ENCODE measurements at places on chromosomes 4 and X.

DNA sequence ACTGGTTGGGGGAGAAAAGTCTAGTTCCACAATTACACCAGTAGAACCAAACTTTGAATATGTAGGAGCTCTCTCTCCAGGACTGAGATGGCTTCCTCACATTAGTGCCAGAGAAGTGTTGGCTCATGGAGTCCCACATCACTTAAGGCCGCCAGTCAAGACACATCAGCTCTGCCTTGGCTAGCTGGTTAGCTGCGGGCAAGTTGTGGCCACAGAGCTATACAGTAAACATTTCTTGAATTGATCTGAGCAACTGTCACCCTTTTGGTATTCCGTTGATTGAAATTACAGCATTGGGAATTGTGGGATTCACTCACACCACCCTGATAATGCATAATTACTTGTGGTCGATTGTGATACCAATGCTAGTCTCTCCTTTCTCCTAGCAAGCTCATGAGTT, 76.2 kb downstream of the LNX1 start:
- DNase-seq = no peak

DNA sequence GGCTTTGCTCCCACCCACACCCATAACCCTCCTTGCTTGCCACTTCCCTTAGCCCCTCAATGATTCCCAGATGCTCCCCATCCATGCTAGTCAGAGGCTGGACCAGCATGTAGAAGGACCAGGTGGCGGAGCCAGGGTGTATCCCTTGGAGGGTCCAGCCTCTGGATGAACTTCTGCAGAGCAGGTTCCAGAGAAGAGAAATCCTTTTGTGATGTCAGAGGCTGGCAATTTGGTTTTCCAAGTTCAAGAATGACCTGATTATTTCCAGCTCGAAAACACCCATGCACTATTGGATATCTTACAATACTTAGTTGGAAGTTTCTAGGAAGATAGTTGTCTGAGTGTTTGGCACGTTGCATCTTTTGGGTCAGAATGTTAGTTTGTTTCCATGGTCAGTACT, 168.3 kb upstream of the RPS6KA3 start:
- no peak for DNase-seq

DNA sequence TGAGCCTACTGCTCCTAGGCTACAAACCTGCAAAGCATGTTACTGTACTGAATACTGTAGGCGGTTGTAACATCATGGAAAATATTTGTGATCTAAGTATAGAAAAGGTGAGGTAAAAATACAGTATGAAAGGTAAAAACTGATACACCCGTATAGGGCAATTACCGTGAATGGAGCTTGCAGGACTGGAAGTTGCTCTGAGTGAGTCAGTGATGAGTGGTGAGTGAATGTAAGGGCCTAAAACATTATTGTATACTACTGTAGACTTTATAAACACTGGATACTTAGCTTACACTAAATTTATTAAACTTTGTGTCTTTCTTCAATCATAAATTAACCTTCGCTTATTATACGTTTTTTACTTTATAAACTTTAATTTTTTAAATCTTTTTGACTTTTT, 3.7 kb downstream of the KIF4A start:
- DNase-seq = peak; percentile 5

DNA sequence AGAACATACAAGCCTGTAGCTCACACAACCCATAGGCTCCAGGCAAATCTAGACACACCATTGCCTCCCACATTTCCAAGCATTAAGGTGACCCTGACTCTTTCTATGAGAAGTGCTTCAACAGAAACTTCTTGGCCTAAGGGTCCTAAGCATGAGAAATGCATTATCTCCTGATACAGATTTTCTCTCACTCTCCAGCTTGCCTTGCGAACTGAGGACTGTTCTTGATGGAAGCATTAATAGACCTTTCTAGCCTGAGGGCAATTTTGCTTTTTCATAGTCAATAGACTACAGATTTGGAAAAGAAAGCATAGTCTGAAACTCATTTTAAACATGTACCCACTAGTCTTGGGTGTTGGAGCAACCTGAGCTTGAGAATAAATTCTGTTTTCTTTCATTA, 1801.3 kb upstream of the PCDH7 start:
- DNase-seq = no peak

DNA sequence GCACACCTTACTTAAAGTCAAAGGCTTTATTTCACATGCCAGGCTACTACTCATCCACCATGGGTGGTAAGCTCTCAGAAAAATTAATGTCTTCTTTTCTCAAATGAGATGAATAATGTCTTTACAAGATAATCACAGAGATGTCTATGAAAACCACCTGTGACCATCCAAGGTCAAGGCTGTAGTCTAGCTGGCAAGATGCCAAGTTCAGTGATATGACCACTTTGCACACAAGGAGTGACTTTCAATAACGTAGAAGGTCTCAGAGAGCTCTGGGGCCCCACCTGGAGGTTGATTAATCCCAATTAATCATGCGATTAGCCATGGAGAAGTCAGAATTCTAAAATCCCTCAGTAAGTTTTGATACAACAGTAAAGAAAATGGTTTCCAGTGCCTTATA, 20.5 kb downstream of the ANOS1 start:
- no peak for DNase-seq

- no peak for DNase-seq
Measured at GRCh38 chr4:96729641-96730040, 889.7 kb downstream of the PDHA2 start.

GRCh38 chr4:83821493-83821892, 285.6 kb downstream of the GPAT3 start:
- no peak for DNase-seq

DNA sequence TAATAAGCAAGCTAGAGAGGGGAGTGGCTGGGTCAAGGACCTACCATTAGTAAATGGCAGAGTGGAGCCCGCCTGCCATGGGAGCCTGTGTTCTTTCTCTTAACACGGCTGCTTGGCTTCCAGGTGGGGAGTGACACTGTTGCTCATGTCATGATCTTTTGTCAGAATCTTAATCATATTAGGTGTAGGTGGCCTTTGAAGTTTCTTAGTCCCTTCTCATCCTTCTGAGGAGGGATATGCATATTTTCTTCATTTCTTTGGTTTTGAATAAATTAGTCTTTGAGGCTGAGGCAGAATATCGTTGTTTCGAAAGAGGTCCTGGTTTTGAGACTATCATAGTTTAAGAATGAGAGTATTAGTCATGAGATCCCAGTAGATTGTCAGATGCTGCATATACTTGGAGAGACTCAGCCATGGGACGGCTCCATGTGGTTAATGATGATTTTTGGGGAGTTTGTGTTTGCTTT, 28.9 kb downstream of the SNX25 start:
- DNase-seq = peak; percentile 70

- DNase-seq = no peak
Measured at GRCh38 chrX:69142788-69143469, 22.3 kb downstream of the PJA1 start.

DNA sequence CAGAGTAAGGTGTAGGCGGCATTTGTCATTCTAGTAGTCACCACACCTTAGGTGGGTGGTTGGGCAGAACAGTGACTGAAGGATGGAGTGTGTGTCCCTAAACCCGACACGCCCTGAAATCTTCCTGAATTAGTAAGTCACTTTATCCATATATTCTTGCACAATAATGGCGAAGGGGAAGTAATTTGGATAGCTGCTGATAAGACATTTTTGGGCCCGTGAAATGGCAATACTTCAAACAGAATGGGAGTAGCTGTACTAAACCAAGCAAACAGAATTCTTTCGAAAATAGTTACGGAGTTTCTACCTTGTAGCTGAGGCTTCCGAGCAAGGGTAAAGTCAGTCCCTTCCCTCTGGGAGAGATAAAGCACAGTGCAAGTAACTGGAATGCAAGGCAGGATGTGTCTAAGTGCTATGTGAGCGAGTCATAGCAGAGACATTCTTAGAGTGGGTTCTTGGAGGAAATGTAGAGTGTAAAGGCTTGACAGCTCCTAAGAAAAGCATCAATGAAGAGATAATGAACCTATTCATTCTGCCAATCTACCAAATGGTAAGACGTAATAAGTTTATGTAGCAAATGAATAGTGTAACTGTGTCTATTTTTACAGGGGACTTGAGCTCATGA, 72.8 kb downstream of the CLCN5 start:
- DNase-seq = peak; percentile 93

DNA sequence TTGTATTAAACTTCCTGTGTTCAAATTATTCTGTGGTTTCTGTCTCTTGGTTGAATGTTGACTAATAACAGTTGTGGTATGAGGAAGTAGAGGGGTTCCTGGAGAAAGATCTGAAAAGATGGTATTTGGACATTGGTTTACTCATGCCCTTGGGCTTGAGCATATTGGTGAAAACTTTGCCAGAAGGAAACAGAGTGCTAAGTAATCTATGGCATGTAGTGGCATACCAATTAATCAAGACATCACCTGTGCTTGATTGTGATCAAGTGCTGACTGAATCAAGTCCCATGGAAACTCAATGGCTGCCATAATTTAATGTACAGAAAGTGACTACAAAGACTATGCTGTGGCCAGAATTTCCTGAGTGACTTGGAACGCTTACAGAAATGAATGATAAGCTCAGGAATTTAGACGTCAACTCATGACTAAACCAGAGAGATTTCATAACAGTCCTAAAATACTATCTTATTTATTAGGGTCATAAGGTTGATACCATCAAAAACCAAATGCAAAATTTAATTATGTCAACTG, 2062.9 kb downstream of the ARAP2 start:
- DNase-seq = peak; percentile 94

- DNase-seq = peak; percentile 41
Measured at GRCh38 chr4:89549907-89550306, 242.3 kb upstream of the GPRIN3 start.

GRCh38 chrX:2383735-2384134, 117.0 kb downstream of the DHRSX start:
- DNase-seq = no peak

DNA sequence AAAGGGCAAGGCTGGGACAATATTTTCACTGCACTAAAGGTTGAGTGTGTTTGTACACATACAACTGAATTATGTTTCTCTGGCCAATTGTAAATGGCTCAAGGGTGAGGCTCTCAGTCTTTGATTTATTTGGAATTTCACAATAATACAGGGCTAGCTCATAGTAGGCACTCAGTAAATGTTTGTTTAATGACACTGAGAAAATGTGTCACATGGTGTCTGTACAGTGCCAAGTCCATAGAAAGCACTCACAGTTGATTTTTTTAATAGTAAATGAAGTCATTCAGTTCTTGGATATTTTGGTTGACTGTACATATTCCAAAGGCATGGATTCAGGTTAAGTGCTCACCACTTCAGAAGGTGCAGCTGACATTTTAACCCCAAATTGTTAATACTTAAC, 176.4 kb downstream of the IL1RAPL2 start:
- no peak for DNase-seq

DNA sequence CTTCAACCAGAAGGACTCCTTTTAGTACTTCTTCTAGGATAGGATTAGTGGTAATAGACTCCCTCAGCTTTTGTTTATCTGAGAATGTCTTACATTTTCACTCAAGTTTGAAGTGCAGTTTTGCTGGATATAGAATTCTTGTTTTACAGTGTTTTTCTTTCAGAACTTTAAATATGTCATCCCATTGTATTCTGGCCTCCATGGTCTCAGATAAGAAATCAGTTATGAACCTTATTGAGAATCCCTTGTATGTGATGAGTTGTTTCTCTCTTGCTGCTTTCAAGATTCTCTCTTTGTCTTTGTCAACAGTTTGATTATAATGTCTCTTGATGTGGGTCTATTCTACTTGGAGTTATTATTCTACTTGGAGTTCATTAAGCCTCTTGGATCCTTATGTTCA, 116.1 kb upstream of the CITED1 start:
- no peak for DNase-seq

Data from fibroblast of the aortic adventitia (primary cell).